ENCODE measurements at places on chromosomes 2 and 18.

GRCh38 chr2:1538663-1539062 lies 125.4 kb downstream of the TPO start:
- DNase-seq = peak; percentile 10

GRCh38 chr2:12702168-12703121 lies 14.3 kb upstream of the TRIB2 start:
- peak; percentile 96 for DNase-seq

DNA sequence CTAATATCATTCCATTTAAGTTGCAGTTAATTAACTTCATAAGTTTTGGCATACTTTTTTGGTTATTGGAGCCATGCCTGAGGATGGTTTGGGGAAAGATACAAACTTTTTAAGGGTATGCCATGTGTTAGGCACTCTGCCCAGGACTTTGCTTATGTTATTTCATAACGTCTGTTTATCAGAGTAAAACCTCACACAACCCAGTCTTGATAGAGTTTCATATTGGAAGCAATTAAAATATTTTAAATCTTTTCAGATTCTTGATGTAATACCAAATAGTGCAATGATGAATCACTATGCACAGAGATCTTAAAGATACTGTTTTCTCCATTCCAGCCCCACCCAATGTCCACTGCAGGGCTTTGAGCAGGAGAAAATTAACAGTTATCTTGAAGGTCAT lies 529.1 kb upstream of the HNMT start:
- DNase-seq = peak; percentile 5

DNA sequence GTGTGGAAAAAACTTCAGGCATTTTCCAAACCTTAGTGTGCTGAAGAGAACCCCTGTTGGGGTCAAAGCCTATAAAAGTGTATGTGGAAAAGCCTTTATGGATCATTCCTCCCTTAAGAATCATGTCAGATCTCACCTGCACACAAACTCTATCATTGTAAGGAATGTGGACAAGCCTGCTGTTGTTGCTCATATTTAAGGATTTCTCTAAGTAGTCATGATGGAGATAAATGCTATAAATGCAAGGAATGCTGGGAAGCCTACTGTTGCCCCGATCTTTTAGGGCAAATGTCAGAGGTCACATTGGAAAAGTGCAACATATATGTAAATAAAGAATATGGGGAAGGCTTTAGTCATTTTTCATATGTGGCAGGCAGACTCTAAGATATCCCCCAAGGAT lies 129.5 kb downstream of the ICOS start:
- no peak for DNase-seq

DNA sequence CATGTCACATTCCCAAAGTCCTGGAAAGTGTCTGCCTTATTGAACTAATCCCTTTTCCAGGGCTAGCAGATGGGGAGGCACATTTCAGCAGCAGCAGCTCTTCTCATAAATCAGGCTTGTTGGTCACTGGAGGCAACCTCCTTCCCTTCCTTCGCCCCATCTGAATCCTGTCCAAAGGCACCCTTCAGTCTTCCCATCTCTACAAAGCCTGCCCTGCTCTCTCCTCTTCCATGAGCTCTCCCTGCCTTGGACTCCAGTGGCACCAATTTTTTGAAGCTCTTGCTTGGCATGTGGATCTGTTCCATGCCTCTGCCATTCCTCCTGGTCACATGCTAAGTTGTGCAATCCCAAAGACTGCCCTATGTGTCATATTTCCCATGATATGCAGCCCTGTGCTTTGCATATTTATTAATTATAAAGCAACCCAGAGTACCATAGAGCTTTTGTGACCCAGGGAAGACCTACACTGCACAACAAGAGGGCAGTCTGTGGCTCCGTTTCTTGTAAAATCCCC lies 70.3 kb downstream of the ANTXR1 start:
- peak; percentile 89 for DNase-seq

- no peak for DNase-seq
Measured at GRCh38 chr2:239912171-239912937, 112.8 kb downstream of the NDUFA10 start.

DNA sequence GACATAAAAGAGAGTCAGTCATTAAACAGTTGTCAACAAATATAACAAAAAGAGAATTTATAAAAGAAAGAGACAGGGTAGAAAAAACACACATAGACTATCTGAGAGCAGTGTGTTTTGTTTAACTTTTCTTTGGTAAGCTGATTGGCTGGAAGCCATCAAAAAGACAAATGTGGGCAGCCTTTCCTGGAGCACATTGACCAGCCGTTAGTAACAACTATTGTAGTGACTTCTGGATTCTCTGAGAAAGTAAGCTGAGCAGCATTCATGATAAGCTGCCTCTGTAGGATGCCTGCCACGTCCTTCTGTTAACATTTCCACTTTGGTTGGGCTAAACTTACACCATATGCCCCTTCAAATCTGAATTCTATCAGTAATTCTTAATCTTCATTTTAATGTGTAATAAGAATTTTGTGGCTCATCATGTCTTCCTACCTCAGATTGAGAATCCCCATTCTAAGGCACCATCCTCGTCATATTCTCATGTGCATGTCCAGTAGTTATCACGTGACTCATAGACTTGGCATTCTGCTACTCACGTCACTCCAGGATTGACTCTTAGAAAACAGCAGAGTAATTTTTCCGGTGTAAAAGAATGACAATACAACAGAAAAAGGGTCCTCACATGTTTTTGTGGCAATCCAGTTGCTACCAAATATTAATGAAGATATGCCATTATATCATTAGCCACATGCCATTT lies 43.4 kb upstream of the DNAJC10 start:
- DNase-seq = peak; percentile 73

DNA sequence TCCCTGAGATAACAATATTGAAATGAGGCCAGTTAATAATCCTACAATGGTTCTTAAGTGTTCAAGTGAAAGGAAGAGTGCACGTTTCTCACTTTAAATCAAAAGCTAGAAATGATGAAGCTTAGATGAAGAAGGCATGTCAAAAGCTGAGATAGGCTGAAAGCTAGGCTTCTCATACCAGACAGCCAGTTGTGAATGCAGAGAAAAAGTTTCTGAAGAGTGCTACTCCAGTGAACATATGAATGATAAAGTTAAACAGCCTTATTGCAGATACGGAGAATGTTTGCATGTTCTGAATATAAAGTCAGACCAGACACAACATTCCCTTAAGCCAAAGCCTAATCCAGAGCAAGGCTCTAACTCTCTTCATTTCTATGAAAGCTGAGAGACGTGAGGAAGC lies 51.4 kb downstream of the EML4 start:
- no peak for DNase-seq

DNA sequence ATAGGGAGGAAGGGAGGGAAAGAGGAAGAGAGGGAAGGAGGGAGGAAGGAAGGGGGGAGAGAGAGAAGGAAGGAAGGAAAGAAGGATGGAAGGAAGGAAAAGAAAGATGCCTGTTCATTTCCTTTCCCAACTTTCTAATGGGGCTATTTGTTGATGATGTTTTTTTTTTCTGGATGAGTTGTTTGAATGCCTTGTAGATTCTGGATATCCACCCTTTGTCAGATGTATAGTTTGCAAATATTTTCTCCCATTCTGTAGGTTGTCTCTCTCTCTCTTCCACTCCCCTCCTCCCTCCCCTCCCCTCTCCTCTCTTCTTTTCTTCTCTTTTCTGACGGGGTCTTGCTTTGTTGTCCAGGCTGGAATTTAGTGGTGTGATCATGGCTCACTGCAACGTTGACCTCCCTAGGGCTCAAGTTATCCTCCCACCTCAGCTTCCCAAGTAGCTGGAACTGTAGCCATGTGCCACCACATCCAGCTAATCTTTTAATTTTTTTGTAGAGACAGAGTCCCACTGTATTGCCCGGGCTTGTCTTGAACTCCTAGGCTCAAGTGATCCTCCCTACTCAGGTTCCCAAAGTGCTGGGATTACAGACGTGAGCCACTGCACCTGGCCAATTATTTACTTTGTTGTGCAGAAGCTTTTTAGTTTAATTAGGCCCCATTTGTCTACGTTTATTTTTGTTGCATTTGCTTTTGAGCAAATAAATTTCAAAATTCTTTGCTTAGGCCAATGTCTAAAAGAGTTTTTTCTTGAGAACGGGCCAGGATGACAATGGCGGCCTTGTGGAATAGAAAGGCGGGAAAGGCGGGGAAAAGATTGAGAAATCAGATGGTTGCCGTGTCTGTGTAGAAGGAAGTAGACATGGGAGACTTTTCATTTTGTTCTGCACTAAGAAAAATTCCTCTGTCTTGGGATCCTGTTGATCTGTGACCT lies 57.3 kb upstream of the FAM117B start:
- DNase-seq = peak; percentile 21

DNA sequence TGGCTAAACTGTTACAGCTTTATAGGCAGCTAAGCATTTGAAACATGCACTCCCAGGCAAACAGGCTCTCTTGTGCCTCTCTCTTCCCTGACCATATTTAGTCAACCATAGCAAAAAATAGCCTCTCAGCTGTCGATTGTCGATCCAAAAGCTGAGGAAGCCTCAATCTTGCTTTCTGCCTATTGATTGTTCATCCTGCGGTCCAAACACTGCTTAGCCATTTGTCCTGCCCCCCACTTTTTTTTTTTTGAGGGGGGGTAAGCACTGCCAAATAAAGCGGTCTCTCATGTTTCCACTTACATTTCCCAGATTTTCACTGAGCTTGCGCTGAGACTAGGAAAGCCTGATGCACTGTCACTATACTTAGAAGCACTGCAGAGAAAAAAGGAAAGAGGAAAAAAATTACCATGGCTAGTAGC lies 90.8 kb downstream of the MIB1 start:
- no peak for DNase-seq

DNA sequence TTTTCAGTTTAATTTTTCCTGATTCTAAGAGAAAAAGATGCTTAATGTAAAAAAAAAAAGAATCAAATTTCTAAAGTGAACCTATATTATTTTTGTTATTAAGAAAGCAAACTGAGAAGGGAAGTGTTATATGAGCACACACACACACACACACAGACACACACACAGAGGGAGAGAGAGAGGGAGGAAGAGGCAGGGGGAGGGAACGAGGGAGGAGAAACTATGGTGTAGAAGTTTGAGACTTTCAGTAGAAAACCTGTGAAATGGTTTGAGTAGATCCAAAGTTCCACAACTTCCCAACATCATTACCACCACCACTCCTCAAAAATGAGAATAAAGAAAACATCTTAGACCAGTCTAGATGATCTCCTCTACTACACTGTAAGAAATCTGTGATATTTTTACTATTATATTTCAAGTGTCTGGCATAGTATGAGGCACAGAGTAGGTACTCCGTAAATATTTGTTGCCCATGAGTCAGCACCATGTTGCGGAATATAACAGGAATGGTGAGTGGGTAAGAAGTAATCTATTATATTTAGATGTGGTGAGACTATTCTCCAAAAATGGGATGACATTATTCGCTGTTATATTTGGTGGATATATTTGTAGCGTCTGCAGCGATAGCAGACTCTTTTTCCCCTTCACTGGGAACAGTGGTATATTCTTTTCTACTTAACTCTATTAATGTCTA lies 149.4 kb upstream of the DNMT3A start:
- DNase-seq = peak; percentile 92

GRCh38 chr18:58313491-58314032 lies 269.5 kb downstream of the NEDD4L start:
- peak; percentile 55 for DNase-seq

- DNase-seq = peak; percentile 99
Measured at GRCh38 chr2:230793572-230794359, 71.0 kb upstream of the ITM2C start.

DNA sequence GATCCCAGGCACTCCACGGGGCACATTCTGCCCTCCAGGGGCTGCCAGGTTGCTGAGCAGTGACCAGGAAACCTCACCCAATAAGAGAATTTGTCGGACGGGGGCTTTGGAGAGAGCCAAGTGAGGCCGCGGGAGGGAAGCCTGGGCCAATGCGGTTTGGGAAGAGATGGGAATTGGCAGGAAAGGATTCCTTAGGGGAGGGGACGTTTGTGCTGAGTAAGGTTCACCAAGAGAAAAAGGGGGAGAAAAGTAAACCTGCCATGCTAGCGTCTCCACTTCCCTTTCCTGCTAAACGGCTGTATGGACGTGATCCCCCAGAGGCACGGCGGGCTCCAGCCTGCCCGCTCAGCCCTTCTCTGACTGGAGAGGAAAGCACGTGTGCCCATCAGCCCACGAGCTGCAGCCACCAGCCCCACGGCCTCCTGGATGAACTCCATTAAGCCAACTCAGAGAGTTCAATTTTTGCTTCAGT lies 194.4 kb upstream of the ID2 start:
- peak; percentile 17 for DNase-seq

DNA sequence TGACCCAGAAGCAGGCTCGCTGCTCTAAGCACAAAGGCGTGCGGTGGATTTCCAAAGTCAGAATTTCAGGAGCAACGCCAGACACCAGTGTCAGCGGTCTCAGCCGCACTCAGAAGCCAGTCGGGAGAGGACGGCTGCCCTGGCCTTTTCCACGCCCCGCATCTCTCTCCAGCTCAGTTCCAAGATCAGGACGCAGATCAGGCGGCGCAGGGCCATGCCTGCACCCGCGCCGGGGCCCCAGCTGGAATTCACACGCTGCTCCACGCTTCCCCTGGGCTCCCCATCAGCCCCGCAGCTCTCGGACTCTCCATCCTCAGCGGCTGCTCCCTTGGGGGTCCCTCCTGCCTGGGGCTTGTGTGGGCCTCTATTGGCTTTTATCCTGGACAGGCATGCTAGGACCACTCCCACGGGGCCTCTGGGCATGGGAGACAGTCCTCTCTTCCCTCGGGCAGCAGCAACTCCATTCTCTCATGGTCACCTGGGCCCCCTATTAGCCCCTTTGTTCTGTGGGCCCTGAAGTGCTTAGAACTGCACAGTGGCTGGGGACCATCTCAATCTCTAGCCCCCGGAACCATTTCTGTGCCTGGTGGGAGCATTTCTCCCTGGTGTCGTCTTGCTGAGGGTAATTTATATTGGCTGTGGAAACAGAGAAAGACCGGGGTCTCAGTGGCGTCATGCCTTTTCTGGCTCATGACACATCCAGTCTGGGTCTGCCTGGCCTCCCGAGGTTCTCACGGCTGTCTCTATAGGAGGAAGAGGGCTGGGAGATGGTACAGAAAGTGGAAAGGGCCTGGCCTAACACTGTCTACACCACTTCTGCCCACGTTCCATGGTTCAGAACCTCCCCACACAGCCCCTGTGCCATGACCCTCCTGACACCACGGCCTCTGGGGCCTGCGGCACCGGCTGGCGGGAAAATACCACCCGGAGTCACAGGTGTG lies 14.9 kb upstream of the TMEM18 start:
- DNase-seq = no peak

DNA sequence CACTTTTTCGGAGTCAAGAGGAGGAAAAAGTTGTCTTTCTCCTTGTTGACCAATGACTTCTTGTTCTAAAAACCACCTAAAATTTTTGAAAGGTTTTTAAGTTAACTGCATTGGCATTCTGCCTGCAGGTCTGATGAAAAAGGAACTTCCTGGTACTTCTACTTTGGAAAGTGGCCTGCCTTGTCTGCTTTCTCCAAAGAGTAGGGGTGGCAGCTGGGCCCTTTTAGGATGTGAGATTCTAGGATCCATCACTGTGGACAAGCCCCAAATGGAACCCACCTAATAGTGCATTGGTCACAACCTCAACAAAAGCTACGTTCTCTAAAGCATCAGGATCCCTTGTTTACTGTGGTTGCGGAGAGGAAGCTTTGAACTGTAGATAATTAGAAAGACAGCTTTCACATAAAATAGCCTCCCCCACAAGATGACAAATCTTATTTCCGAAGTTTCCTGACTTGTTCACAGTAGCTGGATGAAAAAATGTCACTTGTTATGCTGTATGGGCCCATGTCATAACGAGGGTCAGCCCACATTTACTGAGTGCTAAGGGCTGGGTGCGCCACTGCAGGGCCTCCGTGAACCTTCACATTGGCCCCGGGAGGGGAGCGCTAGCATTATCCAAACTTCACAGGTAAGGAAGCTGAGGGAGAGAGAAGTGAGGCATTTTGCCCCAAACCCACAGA lies 17.4 kb downstream of the ASPRV1 start:
- no peak for DNase-seq

Measured in bronchial epithelial cell (primary cell).